ENCODE measurements at places on chromosomes 12 and 14.

- DNase-seq = no peak
Observed at GRCh38 chr12:75894965-75895754, 136.4 kb downstream of the PHLDA1 start.

- no peak for DNase-seq
Observed at GRCh38 chr12:269191-269590, 6.6 kb upstream of the SLC6A13 start.

GRCh38 chr14:89640141-89640540, 223.1 kb upstream of the FOXN3 start:
- no peak for DNase-seq

- no peak for DNase-seq
Observed at GRCh38 chr12:92185052-92185451, 39.4 kb upstream of the BTG1 start.
